Stimulated activated CD4-positive, alpha-beta T cell treated with anti-CD3 and anti-CD28 coated beads, Interleukin-4, amount 100 ng/mL, for 48 hours (primary cell): ENCODE measurements at places on chromosomes 12 and 14.

GRCh38 chr12:125249932-125250331 lies 184.7 kb downstream of the AACS start:
- no peak for DNase-seq

GRCh38 chr14:106844608-106845285 lies 1318.4 kb downstream of the TMEM121 start:
- DNase-seq, result no peak

GRCh38 chr12:105170139-105170538 lies 62.6 kb downstream of the WASHC4 start:
- DNase-seq, result no peak

DNA sequence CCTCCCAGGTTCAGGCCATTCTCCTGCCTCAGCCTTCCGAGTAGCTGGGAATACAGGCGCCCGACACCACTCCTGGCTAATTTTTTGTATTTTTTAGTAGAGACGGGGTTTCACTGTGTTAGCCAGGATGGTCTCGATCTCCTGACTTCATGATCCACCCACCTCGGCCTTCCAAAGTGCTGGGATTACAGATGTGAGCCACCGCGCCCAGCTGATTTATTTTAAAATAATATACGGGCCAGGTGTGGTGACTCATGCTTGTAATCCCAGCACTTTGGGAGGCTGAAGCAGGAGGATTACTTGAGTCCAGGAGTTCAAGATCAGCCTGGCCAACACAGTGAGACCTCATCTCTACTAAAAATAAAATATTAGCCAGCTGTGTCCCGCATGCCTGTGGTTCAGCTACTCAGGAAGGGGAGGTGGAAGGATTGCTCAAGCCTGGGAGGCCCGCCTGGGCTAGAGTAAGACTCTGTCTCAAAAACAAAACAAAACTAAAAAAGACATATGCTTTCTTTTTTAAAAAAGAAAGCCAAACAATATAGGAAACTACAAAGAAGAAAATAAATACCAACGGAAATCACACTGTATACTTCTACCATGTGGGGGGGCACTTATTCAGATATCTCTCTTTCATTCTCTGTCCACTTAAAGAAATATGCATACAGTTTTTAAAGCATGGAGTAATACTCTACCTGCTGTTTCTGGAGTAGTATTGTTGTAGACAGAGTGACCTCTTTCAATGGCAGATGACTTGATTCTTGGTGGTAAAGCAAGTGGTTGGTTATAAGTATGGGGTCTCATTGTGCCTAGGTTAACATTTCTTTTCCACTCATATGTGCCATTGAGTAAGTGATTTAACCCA lies 930 bp upstream of the MIA2 start:
- DNase-seq, result no peak

GRCh38 chr14:103735022-103735421 lies 19.4 kb downstream of the ZFYVE21 start:
- no peak for DNase-seq

DNA sequence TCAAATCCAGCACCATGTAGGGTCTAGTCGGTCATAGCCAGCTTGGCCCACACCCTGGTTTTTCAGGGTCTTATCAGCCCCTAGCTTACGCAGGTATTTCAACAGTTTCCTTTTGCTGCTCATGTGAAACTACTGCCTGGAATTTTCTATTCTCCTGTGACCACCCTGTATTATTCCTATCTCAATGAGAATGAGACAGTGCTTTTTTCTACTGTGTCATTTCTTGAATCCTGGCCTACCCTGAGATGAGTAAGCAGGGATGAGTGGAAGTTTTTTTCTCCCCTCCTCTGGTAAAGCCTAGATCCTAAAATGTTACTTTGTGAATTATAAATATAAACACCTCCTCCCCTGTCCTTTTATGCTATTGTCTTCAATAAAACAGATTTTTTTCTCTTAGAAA lies 62.7 kb upstream of the ARID2 start:
- DNase-seq, result no peak

GRCh38 chr14:103739793-103740501 lies 24.3 kb downstream of the ZFYVE21 start:
- DNase-seq, result no peak

DNA sequence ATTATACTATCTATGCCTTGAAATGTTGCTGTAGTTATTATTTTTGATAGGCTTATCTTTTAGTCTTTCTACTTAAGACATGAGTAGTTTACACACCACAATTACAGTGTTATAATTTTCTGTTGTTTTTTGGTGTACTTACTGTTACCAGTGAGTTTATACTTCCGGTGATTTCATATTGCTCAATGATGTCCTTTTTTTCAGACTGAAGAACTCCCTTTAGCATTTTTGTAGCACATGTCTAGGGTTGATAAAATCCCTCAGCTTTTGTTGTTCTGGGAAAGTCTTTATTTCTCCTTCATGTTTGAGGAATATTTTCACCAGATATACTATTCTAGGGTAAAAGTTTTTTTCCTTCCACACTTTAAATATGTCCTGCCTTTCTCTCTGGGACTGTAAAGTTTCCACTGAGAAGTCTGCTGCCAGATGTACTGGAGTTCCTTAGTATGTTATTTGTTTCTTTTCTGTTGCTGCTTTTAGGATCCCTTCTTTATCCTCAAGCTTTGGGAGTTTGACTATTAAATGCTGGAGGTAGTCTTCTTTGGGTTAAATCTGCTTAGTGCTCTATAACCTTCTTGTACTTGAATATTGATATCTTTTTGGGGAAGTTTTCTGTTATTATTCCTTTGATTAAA lies 41.5 kb upstream of the FERMT2 start:
- no peak for DNase-seq

- DNase-seq, result no peak
Observed at GRCh38 chr14:26132061-26132645, 465.7 kb downstream of the NOVA1 start.
